ENCODE measurements at places on chromosomes 13 and 19.

- no peak for DNase-seq
Measured at GRCh38 chr13:20505405-20506366, 20.0 kb downstream of the CRYL1 start.

- DNase-seq: no peak
Measured at GRCh38 chr13:84651705-84652104, 769.4 kb upstream of the SLITRK1 start.

DNA sequence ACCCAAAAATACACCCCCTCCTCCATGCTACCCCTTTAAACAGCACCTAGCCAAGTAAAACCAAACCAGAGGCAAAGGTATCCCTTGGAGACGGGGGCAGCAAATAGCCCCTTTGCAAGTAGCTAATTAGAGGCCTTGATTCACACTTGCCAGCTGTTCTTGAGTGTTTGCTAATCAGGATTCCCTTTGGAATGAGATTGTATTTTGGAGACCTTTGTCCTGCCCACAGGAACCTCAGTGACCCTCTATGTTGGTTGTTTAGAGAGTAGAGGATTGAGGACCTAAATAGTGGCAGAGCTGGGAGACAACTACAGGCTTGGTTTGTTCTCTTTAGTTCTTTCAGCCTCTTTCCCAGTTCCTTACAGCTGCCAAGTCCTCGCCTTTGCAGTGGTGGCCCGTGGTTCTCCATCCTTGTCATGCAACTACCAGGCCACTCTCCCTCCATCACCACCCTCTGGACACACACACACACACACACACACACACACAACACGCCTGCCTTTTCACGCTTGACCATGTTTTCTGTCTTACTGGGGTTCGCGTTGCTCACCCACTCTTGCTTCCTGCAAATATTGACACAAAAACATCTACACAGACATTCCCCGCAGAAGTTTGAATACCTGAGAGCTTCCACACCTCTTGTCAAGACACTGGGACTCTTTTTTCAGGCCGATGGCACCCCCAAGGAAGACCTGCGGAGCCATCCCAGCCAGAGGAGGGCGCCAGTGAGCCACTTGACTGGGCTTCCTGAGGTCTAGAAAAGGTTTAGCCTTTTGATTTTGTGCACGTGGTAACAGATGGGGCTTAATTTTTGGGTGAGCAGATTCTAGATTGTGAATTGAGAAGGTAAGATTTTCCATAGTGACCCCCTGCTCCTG lies 80.0 kb upstream of the GPR183 start:
- DNase-seq: peak; percentile 2

- DNase-seq: no peak
Measured at GRCh38 chr13:44340508-44340907, 33.1 kb upstream of the SERP2 start.

DNA sequence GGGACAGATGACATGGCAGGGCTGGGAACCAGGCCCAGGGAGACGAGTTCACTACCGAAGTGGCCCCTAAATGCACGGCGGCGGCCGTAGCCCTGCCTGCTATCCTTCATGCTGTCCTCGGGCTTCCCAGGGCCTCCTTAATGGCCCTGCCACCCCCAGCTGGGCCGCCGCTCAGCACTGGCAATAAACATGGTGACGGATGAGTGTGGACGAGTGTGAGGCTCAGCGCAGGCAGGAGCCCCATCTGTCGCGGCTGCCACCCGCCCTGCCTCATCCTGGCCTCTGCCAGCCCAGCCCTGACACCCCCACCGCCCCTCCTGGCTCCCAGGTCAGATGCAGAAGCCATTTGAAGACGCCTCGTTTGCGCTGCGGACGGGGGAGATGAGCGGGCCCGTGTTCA lies 13.6 kb downstream of the PIN1 start:
- DNase-seq: no peak

GRCh38 chr13:112687836-112688559 lies 1.8 kb upstream of the ATP11A start:
- no peak for DNase-seq
